ENCODE measurements at places on chromosomes 5 and 9.
A peak's percentile ranks its signal among the peaks of the same experiment; 100 is the strongest.

DNA sequence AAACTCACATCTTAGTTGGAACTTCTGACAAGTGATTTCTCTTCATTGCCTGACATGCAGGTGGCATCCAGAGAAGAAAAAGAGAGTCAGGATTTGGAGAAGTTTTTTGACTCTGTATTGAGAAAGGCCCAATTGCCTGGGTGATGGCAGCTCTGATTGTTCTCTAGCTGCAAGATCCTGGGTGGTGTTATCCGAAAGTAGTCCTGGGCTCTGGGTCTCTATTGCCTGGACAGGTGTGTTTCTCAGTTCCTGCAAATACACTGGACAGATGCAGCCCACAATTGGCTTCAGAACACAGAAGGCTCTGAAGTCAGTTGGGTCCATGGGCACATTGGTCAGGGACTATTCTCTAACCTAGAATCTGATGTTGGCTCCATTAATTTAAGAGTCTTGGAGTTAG is 67.4 kb downstream of the RGS3 start:
- DNase-seq, result no peak
- no peaks in the 10 kb centered on the region for H3K36me3 ChIP-seq
- peak overlapping the region; percentile 70 for H3K27ac ChIP-seq
- H3K4me1 ChIP-seq, result peaks cover 35% of the 10 kb centered on the region
- no peak overlapping the region for H3K4me3 ChIP-seq

DNA sequence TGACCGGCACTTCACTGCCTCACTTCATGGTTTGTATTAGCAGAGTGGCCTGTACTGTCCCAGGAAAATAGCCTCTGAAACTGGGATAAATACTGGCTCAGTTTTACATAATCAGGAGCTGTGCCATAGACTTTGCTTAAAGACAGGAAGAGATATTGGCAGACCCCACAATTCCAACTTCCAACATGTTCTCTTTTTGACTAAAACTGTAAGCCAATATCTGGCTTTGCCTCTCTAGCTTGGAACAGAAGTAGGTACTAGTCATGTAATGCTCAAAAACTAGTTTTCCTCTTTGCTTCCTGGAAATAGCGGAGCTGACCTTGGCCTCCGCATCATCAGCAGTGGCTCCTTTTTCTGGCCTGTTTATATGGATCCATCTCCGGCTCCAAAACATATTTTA is 276.9 kb downstream of the CDH9 start:
- no peaks in the 10 kb centered on the region for H3K27me3 ChIP-seq
- DNase-seq, result no peak
- H3K4me3 ChIP-seq, result no peak overlapping the region
- no peak overlapping the region for H3K27ac ChIP-seq
- H3K4me1 ChIP-seq, result no peaks in the 10 kb centered on the region
- no peaks in the 10 kb centered on the region for H3K36me3 ChIP-seq

DNA sequence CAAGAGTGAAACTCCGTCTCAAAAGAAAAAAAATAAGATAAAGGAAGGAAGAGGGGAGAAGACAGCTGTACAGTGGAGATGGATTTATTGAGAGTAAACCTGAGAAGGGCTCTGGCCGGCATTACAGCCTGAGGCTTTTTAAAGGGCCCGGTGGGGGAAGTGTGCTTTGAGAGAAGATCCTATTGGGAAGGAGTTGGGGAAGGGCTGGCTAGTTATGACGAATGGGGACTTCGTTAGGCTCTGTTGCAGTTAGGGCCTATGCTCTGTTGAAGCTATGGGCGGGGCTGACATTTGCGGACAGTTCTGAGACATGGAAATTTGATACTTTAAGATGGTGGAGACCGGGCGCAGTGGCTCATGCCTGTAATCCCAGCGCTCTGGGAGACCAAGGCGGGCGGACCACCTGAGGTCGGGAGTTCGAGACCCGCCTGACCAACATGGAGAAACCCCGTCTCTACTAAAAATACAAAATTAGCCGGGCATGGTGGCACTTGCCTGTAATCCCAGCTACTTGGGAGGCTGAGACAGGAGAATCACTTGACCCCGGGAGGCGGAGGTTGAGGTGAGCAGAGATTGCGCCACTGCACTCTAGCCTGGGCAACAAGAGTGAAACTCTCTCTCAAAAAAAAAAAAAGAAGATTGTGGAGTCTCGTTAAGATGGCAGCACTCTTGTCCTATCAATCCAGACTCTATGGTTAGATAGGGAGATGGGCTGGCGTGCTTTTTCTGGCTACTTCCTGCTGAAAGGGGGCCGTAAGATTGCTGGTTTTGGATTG is 33.2 kb downstream of the C9orf50 start:
- no peak overlapping the region for H3K4me3 ChIP-seq
- no peaks in the 10 kb centered on the region for H3K36me3 ChIP-seq
- DNase-seq, result no peak
- H3K27ac ChIP-seq, result no peak overlapping the region
- H3K27me3 ChIP-seq, result no peaks in the 10 kb centered on the region

GRCh38 chr9:136204145-136204805 is 653 bp downstream of the LHX3 start:
- H3K4me3 ChIP-seq, result no peak overlapping the region
- H3K27me3 ChIP-seq, result peaks cover 47% of the 10 kb centered on the region
- H3K36me3 ChIP-seq, result no peaks in the 10 kb centered on the region
- H3K27ac ChIP-seq, result no peak overlapping the region
- no peak for DNase-seq

DNA sequence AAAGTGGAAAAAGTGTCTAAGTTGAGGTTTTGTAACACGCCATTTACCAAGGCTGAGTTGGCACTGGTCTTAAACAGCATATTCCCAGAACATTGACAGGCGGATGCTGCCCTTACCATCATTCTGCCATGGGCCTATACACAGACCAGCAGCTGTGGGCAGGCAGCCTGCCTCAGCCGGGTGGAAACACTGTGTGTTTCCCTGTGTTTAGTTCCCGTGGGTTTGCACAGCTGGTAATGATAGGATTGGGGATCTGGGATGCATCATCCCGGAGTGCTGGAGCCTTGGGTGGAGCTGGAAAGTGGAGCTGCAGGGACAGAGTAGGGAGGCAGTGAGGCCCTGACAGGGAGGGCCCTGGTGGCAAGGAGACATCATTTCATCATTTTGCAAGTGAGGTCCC is 5.5 kb upstream of the FGD3 start:
- no peak for DNase-seq
- H3K4me1 ChIP-seq, result no peaks in the 10 kb centered on the region
- no peak overlapping the region for H3K27ac ChIP-seq
- H3K36me3 ChIP-seq, result no peaks in the 10 kb centered on the region
- H3K27me3 ChIP-seq, result no peaks in the 10 kb centered on the region

DNA sequence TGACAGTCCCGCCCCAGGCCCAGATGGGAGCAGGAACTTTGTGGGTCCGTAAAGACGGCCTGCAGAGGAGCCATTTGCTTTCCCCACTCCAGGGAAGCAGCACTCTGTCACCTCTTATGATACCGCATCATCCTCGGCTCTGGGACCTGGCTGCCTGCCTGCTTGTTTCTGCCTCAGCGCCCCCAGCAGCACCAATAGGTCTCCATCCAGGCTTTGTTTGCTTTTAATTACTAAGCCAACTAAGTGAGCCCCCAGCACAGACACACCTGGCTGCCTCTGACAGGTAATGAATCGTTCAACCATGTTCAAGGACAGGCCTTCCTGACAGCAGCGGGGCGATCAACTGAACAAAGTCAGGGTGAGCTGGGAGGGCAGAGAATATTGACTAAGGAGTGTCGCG is 141.4 kb downstream of the C5orf15 start:
- no peak for DNase-seq
- H3K4me3 ChIP-seq, result no peak overlapping the region
- H3K36me3 ChIP-seq, result no peaks in the 10 kb centered on the region
- peaks cover 36% of the 10 kb centered on the region for H3K4me1 ChIP-seq
- H3K27me3 ChIP-seq, result no peaks in the 10 kb centered on the region

DNA sequence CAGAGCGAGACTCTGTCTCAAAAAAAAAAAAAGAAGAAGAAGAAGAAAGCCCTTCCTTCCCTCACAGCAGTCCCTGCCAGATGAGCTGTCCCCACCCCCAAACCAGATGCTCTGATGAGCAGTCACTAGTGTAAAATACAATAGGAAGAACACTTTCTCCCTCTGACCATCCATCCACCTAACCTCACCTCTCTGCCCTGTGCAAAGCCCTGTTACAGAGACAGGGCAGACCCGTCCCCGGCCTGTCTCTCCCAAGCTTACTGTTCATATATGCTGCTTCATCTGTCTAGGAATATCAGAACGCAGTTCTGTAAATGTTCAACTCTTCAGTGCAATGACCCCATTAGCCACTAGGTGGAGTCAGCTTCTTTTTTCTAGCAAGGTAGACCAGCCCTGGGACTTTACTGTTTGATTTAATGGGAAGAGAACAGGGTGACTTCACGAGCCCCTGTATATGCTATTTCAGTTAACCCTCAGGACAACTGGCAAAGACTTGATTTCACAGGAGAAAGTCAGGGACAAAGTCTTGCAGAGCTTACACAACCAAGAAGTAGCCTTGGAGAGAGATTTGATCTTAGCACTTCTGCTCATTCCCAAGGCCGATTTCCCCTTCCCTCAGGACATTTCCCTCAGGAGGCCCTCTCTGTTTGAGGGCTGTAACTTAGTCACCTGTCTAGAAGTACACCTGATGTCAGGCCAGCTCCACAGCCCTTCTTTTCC is 14.9 kb upstream of the FGFR4 start:
- H3K4me1 ChIP-seq, result no peaks in the 10 kb centered on the region
- H3K36me3 ChIP-seq, result no peaks in the 10 kb centered on the region
- H3K27me3 ChIP-seq, result no peaks in the 10 kb centered on the region
- H3K27ac ChIP-seq, result no peak overlapping the region
- no peak overlapping the region for H3K4me3 ChIP-seq

DNA sequence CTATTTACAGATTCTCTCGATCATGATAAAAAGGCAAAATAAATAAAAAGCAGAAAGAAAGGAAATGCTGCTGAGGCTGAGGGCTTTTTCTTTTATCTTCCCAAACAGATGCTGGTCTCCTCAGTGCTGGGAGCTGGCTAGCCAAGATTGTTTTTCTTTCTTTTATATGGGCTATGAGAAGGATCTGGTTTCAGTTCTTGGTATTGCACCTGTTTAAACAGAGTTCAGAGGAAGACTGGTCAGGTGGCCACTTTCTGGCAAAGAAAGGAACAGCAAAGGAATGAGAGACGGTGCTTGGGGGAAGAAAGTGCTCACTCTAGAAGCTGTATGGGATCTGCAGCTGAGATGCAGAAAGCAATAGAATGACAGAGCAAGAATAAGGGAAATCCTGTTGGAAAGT is 88.9 kb downstream of the SLF1 start:
- H3K4me3 ChIP-seq, result peak overlapping the region; percentile 10
- peak overlapping the region; percentile 57 for H3K27ac ChIP-seq
- H3K4me1 ChIP-seq, result peaks cover 49% of the 10 kb centered on the region
- H3K36me3 ChIP-seq, result no peaks in the 10 kb centered on the region

DNA sequence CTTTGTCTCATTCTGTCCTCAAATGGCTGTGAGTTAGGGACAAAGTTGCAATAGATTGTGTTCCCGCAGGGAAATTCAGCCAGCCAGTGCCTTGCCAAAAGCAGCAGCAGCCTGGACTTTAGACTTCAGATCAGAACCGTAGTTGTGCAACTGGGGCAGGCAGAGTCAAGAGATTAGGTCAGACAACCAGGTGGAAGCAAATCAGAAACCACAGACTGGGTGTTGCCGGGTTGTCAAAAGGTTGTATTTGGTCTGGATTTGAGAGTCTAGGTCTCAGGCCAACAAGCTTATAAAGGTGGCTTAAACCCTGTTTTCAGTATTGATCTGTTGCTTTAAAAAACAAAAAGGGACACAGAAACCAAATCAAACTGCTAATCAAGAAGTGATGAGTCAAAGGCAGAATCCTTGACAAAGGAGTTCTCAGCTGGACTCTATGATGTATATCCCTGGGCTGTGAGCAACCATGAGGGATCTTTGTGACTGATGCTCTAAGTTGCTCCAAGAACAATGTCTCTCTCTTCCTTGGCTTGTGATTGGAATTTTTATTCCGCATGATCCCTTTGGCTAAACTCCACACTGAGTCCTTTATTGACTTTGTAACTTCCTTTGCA is 20.9 kb downstream of the RFK start:
- no peak overlapping the region for H3K4me3 ChIP-seq
- no peaks in the 10 kb centered on the region for H3K4me1 ChIP-seq
- no peaks in the 10 kb centered on the region for H3K27me3 ChIP-seq

GRCh38 chr9:79012561-79012960 is 559.2 kb upstream of the TLE4 start:
- no peaks in the 10 kb centered on the region for H3K4me1 ChIP-seq
- no peaks in the 10 kb centered on the region for H3K27me3 ChIP-seq
- no peaks in the 10 kb centered on the region for H3K36me3 ChIP-seq
- no peak overlapping the region for H3K4me3 ChIP-seq

- no peaks in the 10 kb centered on the region for H3K27me3 ChIP-seq
- no peak overlapping the region for H3K4me3 ChIP-seq
- H3K36me3 ChIP-seq, result peaks cover 9% of the 10 kb centered on the region
- H3K4me1 ChIP-seq, result no peaks in the 10 kb centered on the region
- no peak overlapping the region for H3K27ac ChIP-seq
- no peak for DNase-seq
Observed at GRCh38 chr9:127905004-127905728, 5.8 kb upstream of the ST6GALNAC6 start.

DNA sequence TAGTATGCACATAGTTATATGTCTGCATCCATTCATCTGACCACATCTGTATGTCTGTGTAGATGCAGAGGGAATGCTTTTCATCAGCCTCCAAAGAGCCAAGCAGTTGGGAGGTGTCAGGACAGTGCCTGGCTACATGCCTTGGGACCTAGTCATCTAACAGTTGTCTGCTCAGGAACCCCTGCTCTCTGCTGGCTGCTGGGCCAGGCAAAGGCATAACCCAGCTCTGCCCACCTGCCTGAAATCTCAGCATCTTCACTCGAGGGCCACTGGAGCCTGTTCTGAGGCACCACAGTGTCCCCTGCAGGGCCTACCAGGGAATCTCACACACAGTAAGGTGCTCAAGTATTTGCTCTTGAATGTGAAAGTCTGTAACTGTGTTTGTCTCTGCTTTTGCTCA is 3.7 kb downstream of the C9orf50 start:
- DNase-seq, result peak; percentile 48
- H3K4me3 ChIP-seq, result no peak overlapping the region
- H3K4me1 ChIP-seq, result no peaks in the 10 kb centered on the region
- peaks cover 76% of the 10 kb centered on the region for H3K27me3 ChIP-seq
- no peak overlapping the region for H3K27ac ChIP-seq

DNA sequence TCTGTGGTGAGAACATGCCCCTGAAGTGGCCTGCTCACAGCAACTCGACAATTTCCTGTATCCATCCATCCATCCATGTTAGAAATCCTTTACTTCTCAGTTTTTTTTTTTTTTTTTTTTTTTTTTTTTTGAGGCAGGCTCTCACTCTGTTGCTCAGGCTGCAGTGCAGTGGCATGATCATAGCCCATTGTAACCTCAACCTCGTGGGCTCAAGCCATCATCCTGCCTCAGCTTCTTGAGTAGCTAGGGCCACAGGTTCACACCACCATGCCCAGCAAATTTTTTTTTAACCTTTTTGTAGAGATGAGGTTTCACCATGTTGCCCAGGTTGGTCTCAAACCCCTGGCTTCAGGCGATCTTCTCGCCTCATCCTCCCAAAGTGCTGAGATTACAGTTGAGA is 259.1 kb downstream of the ARHGAP26 start:
- no peak overlapping the region for H3K27ac ChIP-seq
- H3K27me3 ChIP-seq, result no peaks in the 10 kb centered on the region

GRCh38 chr9:4050916-4051315 is 249.0 kb downstream of the GLIS3 start:
- H3K4me3 ChIP-seq, result no peak overlapping the region
- DNase-seq, result no peak
- no peaks in the 10 kb centered on the region for H3K36me3 ChIP-seq
- no peaks in the 10 kb centered on the region for H3K27me3 ChIP-seq
- no peak overlapping the region for H3K27ac ChIP-seq

Data from MM.1S (cell line).